SJCRH30 (cell line): ENCODE measurements at places on chromosomes 5 and 9. TPM values are rescaled to one million over a fixed set of nuclear protein-coding genes. Genes with fewer than 3 reads are reported as not detected.
A peak's percentile ranks its signal among the peaks of the same experiment; 100 is the strongest.

LOX gene
- total RNA-seq = 1.7 and 2.3 TPM in 2 replicates

PFDN1 gene
- 93.9 and 96.1 TPM in 2 replicates for total RNA-seq

CDH18 gene
- 0.10 and 0.14 TPM in 2 replicates for total RNA-seq

RNF183 gene
- 0.05 TPM in 1 of 2 replicates, not detected in the other for total RNA-seq

KIAA0825 gene
- 3.0 and 3.1 TPM in 2 replicates for total RNA-seq

- no peak for DNase-seq
These were observed 41.9 kb upstream of the PLPP6 start for GRCh38 chr9:4620057-4620765.

GRCh38 chr5:155773680-155774079 lies 553.3 kb upstream of the SGCD start:
- no peak for DNase-seq

GRCh38 chr9:112233769-112234168 lies 58.7 kb upstream of the SUSD1 start:
- DNase-seq = no peak

GRCh38 chr5:158074992-158075769 lies 216.2 kb upstream of the CLINT1 start:
- DNase-seq = peak; percentile 80

GRCh38 chr5:65391591-65391990 lies 90.1 kb downstream of the ADAMTS6 start:
- no peak for DNase-seq

DNA sequence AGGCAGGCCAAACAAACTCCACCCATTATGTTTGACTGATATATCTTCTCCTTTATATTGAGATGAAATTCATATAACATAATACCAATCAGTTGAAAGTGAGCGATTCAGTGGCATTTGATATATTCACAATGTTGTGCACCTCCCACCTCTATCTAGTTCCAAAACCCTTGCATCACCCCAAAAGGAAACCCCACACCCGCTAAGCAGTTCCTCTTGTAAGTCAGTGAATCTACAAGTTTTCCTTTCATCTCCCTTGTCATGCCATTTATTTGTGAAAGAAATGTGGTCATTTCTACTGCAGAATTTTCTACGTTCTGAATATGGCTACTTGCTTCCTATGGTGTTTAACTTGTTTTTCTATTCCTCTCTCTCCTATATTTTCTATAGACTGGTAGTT lies 99.4 kb upstream of the PTPN3 start:
- DNase-seq = no peak

GRCh38 chr9:130989391-130989790 lies 19.6 kb upstream of the LAMC3 start:
- no peak for DNase-seq

GRCh38 chr5:175867587-175868347 lies 3.6 kb upstream of the CPLX2 start:
- no peak for DNase-seq

- DNase-seq = no peak
These were observed 105.5 kb downstream of the PDE6A start for GRCh38 chr5:149838881-149839739.

GRCh38 chr5:3352711-3353110 lies 242.9 kb upstream of the IRX1 start:
- no peak for DNase-seq

DNA sequence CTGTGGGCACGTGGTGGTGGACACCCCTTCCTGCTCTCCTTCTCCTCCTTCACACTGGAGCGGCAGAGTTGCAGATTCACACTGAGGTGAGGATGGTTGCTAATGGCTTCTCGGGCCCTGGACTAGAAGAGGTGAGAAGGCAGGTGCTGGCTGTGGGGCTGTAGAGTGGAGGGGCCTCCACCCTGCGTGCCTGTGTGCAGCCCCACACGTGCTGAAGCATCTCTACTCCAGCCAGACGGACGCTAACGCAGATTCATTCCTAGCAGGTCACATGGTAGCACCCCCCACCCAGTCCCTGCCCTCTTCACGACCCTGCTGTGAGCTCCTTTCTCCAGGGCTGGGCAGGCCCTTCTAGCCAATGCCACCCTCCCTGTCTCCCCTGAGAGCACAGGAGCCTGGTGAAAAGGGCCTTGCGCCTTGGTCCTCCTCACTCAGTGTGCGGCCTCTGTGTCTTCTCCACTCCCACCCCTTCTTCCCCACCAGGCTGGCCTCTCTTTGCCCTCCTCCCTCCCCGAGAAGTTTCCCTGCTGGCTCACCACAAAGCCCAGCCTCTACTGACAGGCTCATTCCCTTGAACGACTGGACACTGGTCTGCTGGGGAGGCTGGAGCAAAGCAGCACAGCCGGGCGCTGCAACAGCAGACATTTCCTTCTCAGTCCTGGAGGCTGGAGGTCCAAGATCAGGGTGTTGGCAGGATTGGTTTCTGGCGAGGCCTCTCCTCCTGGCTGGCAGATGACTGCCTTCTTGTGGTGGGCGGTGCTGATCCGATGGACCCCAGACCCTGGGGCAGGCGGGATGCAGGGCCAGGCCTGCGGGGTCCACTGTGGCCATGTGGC lies 14.2 kb downstream of the CACNA1B start:
- DNase-seq = no peak

- no peak for DNase-seq
These were observed 30.2 kb upstream of the CDKN2B start for GRCh38 chr9:22039258-22039657.
